ENCODE measurements at places on chromosomes 2 and 18.

DNA sequence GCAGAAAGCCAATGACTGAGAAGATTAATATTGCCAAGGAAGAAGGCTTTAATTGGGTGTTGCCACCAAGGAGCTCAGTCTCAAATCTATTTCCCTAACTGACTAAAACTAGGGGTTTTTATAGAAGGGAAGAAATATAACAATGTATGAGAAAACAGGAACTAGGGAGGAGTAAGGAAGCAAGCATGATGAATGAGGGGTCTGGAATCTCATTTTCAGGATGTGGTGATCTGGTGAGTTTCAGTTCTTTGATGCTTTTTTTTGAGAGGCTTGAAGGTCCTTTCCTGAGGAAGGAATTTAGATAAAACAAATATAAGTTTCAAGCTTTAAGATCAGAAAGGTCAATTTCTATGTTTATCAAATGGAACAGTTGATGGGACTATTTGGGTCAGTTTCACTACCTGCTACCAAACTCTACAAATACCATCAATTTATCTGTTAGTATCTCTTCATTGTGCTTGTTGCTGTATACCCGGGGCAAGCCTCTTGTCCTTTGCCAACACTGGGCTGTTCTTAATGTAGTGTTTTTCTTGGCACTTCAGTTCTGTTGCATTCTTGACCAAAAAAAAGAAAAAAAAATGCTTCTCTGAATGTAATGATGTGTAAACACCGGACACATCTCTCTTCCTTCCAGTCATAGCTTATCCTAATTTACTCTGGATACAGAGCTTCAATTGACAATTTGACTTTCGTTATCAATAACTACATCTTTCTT, 357.0 kb downstream of the GALNT13 start:
- no peak for DNase-seq

- no peak for DNase-seq
These were observed 156.7 kb downstream of the SLC4A10 start for GRCh38 chr2:161780881-161781280.

GRCh38 chr2:98029718-98030222, 34.0 kb upstream of the TMEM131 start:
- no peak for DNase-seq

- no peak for DNase-seq
These were observed 176.9 kb upstream of the MC4R start for GRCh38 chr18:60549338-60549960.

DNA sequence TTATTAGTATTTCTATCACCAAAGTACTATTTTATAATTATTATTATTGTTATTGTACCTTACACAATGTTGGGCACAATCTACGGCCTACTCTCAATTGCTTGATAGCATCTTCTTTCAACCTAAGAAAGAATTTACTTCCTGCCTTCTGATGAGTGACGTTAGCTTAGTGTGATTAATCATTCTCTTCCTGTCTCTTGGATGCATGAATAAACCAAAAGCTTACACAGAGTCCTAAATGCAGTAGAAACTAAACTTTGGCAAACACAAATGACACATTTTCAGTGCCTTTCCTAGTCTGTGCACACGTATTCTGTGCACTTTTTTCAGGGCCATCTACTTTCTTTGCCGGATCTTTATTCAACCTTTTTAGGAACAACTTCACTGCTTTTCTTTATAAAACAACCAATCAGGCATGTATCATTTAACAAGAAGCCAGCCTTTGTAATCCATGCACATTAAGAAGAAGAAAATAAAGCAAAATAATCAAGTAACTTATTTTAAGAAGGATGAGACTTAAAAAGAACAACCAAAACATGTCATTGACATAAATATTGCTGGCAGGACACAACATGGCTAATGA, 19.1 kb downstream of the TRAK2 start:
- DNase-seq: no peak

All from stimulated activated CD8-positive, alpha-beta memory T cell treated with anti-CD3 and anti-CD28 coated beads, Interleukin-4, amount 100 ng/mL, for 1 hour (primary cell).